Caki2 (cell line): ENCODE measurements at places on chromosomes 6 and 20. TPM values are rescaled to one million over a fixed set of nuclear protein-coding genes. Genes with fewer than 3 reads are reported as not detected.

- no peak for DNase-seq
Measured at GRCh38 chr20:53098621-53099020, 126.5 kb downstream of the TSHZ2 start.

- DNase-seq: no peak
Measured at GRCh38 chr6:163148451-163149278, 265.9 kb upstream of the QKI start.

GRCh38 chr20:1537731-1538058 is 19.8 kb downstream of the SIRPD start:
- DNase-seq: no peak

DNA sequence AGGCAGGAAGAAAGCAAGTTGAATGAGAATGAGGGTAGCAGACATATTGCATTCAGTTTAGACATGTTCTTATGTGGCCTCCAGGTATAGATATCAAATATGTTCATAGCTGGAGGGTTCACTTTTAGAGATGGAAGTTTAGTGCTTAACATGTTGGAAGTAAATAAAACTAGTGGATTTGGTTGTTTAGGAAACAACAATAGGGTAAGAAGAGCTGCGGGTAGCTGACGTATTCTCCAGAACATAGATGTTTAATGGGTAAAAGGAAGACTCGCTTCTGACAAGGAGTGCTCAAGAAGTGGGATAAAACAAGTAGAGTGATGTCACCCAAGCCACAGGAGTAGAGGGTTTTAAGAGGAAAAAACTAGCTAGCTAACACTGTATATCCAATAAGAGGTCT is 128.4 kb upstream of the COL21A1 start:
- no peak for DNase-seq

The MRPL18 gene
- 142 and 166 TPM in 2 replicates for total RNA-seq

DNA sequence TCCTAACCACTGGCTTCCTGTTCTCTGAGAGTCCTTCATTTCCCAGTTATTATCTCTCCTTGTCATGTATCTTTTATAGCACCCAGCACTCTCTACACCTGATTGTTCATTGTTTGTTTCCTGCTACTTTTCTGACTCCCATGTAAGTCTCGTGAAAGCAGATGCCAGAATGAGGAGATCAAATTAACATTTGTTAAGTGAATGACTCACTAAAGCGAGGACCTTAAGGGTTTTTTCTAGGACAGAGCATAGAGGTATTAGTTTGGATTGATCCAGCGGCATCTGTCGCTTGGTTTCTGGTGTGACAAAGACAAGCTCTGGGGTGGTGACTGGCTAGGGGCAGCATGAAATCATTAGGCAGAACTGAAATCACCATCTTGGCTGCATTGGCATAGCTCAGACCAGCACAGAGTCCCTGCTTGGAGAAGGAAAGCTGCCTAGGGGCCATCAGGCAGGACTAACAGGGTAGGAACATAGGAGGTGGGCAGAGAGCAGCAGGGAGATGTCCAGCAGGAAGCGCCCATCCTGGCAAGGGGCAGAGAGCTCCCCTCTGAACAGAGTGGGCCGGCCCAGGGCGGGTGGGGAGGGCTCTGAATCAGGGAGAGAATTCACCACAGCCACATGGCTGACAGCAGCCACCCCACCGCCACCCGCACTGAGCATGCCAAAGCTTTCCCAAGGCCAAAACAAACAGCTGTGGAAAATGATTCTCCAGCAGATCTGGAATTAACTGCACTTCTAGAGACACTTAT is 97.1 kb upstream of the CEP85L start:
- DNase-seq: no peak

DNA sequence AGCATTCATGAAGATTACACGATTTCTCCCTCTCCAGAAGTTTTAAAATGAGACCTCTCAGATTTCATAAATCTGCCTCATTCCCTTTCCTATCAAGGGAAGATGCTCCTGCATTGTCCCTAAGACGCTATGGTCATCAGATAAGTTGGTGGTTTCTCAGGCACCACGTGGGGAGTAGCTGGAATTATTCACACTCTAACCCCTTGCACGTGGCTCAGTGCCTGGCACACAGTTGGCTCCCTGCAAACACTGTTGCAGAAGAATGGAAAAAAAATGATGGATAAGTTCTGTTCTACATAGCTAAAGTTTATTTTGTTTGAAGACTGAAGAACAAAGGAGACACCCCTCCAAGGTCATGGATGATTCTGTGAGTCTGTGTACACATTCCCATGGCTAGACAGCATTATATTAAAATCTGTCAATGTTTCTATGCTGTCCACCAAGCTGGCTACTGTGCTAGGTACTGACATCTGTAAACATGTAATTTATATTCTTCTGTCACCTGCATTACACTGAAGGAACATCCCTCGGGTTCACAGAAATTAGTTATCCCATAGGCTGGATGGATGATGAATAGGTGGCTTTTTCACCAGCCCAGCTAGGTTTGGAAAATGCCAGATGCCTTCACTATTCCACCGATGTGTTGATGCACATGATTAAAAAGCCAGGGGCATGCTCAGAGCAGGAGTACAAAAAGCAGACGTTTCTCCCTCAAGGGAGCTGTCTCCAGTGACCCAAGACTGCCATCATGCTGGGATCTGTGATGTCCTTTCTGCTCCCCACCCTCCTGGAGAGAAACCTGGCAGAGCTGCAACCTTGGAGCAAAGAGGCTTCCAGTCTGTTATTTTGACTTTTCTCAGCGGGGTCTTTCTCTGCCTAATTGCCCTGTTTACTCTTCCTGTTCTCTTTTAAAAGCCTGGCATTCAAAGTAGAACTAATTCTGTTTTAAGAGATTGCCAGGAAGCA is 610.5 kb downstream of the UTRN start:
- DNase-seq: no peak

- DNase-seq: no peak
Measured at GRCh38 chr6:10407674-10408054, 7.2 kb downstream of the TFAP2A start.

GRCh38 chr6:128278836-128279235 is 241.6 kb downstream of the PTPRK start:
- DNase-seq: no peak

The SOBP gene
- total RNA-seq: 0.51 TPM in 1 of 2 replicates, not detected in the other

DNA sequence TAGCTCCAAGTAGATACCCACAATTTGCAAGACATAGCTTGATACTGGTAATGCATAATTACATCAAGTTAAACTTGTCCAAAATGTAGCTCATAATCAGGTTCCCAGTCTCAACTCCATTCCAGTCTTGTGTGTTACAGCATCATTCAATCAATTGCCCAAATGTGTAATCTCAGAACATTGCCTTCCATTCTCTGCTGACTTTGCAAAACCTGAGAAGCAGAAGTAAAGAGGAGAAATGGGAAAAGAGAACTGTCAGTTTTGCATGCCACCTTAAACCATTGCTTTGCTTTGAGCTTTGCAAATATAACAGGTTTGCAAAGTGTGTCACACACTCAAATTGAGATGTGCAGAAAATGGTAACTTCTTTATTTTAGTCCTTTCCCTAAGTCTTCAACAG is 40.3 kb upstream of the CNKSR3 start:
- DNase-seq: no peak

The PPP1R14C gene
- 14.6 and 28.8 TPM in 2 replicates for total RNA-seq

The SLC29A1 gene
- 47.6 and 55.5 TPM in 2 replicates for total RNA-seq

The AKAP12 gene
- 31.4 and 34.4 TPM in 2 replicates for total RNA-seq

The IL17F gene
- total RNA-seq: not detected in 2 replicates

DNA sequence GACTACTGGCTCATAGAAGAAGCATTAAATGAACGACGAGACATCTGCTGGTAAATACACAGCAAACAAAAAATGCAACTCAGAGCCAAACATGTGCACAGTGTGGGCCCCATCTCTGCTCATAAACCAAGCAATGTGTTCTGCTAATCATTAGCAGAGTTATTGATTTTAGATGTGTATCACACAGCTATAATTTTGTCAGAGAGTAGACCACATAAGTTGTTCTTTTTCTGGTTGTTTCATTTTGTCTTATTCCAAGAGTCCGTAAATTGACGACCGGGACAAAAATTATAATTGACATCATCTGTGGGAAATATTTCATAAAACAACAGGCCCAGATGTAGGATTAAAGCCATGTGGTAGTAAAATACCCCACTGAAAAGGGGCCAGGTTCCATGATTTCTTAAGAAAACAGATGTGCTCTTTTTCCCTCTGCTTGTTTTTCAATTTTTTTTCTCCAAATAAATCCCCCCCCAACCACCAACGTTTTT is 423.6 kb downstream of the HAO1 start:
- DNase-seq: no peak

GRCh38 chr6:5941188-5941587 is 65.5 kb downstream of the NRN1 start:
- no peak for DNase-seq

The FAM83C gene
- total RNA-seq: 0.20 TPM in 1 of 2 replicates, not detected in the other

The ANKEF1 gene
- 3.7 and 7.1 TPM in 2 replicates for total RNA-seq

- DNase-seq: peak; percentile 22
Measured at GRCh38 chr6:105713474-105714118, 310.7 kb upstream of the PREP start.

GRCh38 chr6:132512342-132512637 is 626 bp downstream of the STX7 start:
- no peak for DNase-seq

GRCh38 chr20:43937591-43937990 is 22.9 kb downstream of the TOX2 start:
- no peak for DNase-seq

DNA sequence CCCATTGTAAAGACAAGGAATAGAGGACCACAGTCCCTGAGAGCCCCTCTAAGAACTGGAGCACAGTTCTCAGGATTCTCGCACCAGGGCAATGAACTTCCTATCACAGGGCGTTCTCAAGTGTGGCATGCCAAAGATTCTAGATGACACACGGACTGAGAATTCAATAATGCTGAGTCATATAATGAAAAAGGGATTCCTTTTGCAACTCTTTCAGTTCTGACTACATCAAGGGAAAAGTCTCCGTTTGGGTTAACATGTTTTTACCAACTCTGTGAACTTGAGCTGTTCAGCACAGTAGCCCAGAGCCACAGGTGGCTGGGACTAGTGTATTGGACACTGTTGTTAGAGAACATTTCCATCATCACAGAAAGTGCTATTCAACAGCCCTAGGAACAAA is 3.4 kb downstream of the MED20 start:
- DNase-seq: peak; percentile 90

The MTHFD1L gene
- total RNA-seq: 48.6 and 63.2 TPM in 2 replicates

- no peak for DNase-seq
Measured at GRCh38 chr6:5506149-5506548, 244.8 kb downstream of the FARS2 start.

The RNF217 gene
- total RNA-seq: 5.7 and 12.8 TPM in 2 replicates

DNA sequence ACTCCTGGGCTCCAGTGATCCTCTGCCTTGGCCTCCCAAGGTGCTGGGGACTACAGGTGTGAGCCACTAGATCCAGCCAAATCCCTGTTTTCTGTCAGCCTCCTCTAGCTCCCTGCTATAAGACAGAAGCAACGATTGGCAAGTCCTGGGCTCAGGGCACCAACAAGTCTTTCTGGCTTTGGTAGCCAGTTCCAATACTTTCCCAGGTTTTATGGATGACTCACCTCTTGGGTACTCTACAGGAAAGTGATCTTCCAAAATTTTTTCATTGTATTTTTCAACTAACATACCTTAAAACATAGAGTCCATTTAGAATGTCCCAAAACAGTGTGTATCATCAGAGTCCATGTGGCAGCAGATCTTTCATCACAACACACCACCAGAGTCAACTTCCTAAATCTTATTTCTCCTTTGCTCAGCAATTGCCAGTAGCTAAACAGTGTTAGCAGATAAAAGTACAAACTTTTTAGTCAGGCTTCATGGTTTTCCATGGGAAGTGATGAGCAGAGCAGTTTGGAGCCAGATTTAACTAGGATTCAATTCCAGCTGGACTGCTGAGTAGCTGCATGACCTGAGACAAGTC is 13.3 kb downstream of the GABBR1 start:
- no peak for DNase-seq
